ENCODE measurements at places on chromosomes 5 and 9. TPM values are rescaled to one million over a fixed set of nuclear protein-coding genes. Genes with fewer than 3 reads are reported as not detected.

DNA sequence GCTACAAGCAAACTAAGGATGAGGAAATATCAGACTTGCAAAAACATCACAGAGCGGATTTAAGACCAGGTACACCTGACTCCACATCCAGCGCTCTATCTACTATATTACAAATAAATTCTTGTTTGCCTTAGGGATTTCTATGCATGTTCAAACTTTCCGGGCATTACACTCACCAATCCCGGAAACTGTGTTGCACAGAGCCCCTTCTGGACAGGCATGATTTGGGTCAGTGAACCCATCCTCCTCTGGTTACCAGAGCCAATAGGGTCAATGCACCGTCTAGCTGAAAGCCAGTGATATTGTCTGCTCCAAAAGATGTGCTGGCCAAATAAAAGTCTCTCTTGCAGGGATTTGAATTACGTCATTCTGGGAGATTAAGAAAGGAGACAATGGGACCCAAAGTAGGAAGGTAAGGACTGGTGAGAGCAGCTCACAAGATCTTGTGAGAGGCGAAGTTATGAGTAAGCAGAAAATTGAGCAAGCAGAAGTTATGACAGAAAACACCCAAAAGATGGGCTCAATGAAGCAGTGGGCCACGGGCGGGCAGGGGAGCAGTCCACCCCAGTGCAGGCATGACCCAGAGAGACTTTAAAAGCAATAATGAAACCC lies 155.8 kb upstream of the RAI14 start:
- DNase-seq, result no peak

- no peak for DNase-seq
These were observed 3.6 kb downstream of the BRIX1 start for GRCh38 chr5:34919077-34919476.

DNA sequence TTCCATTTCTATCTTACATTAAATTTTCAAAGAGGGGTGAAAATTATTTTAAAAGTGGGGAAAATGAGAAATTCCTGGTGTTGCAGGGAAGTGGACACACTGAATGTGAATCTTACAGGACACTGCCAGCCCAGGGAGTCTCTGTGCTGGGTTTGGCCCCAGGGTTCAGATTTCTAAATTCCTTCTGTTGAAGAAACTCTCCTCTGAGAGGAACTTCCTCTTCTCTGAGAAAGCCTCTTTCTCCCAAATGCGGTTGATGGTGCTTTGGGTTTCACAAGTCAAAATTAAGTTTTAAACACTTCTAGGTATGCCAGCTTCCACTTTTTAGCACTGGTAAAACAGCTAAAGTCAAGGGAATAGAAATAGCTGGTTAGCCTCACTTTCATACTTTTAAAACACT lies 317.9 kb upstream of the ITGA1 start:
- no peak for DNase-seq

GRCh38 chr5:151199581-151200185 lies 24.2 kb downstream of the CCDC69 start:
- no peak for DNase-seq

DNA sequence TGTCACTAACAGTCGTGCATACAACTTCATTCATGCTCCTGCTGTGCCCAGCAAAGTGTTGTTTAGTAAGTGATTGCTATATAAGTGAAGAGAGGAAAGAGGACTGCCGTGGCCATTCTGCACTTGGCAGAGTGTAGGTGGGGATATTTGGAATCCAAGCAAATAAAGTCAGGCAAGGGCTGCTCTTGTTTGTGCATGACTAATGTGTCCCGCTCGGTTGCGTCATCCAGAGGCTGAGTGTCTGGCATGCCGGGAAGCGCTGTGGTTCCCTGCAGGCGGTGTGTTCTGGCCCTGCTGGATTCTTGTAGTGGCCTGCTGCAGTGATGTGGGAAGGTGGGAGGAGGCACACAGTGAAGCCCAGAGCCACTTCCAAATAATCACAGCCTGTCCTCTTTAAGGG lies 136.9 kb upstream of the ANKH start:
- no peak for DNase-seq

DNA sequence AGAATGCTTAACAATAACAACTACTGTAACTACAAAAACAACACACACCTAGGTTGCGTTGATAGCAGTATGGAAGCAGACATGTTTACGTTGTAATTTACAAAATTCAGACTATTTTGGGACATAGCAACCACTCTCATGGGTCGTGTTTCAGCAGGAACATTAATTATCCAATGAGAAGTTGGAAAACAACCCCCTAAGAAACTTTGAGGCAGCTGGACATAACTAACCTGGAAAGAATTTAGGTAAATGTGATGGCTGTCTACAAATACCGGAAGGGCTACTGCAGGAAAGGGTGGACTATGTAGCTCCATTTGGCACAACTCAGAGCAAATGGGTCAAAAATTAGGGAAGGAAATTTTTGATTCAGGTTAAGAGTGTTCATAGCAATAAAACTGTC lies 409.3 kb downstream of the ADGRV1 start:
- no peak for DNase-seq

The ZNF366 gene
- total RNA-seq, result not detected

The THOC3 gene
- total RNA-seq, result 160 TPM

The WDR38 gene
- total RNA-seq, result not detected

The ZDHHC11B gene
- not detected for total RNA-seq

The ANGPTL2 gene
- total RNA-seq, result not detected

The SLC6A7 gene
- total RNA-seq, result not detected
